Nasal cavity respiratory epithelium epithelial cell of viscerocranial mucosa (primary cell): ENCODE measurements at places on chromosomes 2 and 18. TPM values are rescaled to one million over a fixed set of nuclear protein-coding genes. Genes with fewer than 3 reads are reported as not detected.

ZAP70 gene
- total RNA-seq = 0.07 TPM in 1 of 2 replicates, not detected in the other

C2orf72 gene
- total RNA-seq = 0.14 TPM in 1 of 2 replicates, not detected in the other

SKA1 gene
- under 0.01 and 0.34 TPM in 2 replicates for total RNA-seq

RNASEH1 gene
- 32.0 and 52.3 TPM in 2 replicates for total RNA-seq

SERPINB13 gene
- total RNA-seq = 16.7 and 114 TPM in 2 replicates

DLX1 gene
- 0.14 and 0.68 TPM in 2 replicates for total RNA-seq

C2orf78 gene
- total RNA-seq = not detected in 2 replicates
